ENCODE measurements at places on chromosomes 5 and 9.
A peak's percentile ranks its signal among the peaks of the same experiment; 100 is the strongest.

DNA sequence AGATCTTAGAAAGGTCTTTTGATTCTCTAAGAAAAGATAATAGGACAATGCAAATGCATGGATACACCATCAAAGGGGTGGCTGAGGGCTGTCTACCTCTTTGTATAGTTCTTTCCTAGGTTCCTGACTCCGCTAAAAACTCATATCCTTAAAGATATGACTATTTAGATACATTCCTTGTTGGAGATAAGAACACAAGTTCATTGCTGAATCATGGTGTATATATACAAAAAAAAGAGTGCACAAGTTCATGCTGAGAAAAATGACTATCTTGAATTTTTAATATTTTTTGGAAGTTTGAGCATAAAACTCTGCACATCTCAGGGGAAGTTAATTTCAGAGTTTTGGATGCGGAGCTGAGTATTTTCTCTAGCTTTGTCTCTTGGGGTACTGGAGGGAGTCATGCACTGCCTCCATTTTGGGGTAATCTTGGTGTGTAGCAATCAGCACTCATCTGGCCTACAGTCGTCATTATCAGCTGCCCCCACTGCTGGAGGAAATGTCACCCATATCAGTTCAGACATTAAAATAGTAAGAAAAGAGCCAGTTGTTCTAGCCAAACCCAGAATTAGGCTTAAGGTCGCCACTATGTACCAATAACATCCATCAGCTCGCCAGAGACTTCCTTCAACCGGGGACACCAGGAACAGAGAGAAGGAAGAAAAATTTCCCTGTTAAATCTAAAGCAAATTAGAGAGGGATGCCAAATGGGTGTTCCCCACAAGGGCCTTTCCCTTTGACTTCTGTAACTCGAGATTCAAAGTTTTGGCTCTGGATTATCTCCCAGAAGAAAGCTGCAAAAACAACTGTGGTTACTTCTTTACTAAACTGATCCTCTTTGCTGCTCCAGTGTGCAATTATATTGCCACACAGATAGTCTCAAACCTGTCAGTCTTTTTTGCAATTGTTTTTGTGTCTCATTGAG, 49.0 kb downstream of the PTTG1 start:
- DNase-seq: peak; percentile 52

GRCh38 chr9:76756268-76756640, 8.0 kb upstream of the PCA3 start:
- DNase-seq: peak; percentile 19

DNA sequence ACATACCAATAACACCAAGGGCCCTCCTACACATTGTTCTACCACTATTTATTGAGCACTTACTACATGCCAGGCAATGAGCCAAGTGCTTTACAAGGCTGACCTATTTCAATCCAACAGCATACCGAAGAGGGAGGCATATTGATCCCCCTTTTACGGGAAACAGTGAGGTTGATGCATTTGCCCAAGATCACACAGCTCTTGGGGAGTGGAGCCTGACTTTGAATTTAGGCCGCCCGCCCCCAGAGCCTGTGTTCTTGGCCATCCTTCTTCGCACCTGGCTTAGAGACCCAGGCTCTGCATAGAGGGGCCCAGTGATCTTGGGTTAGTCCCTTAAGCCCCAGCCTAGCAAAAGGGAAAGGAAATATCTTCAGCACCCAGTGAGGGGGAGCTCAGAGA, 158.1 kb upstream of the IER5L start:
- DNase-seq: peak; percentile 74

- no peak for DNase-seq
These were observed 72.7 kb downstream of the KCNN2 start for GRCh38 chr5:114434396-114435219.

GRCh38 chr5:88226881-88227450, 41.7 kb downstream of the TMEM161B start:
- DNase-seq: no peak

DNA sequence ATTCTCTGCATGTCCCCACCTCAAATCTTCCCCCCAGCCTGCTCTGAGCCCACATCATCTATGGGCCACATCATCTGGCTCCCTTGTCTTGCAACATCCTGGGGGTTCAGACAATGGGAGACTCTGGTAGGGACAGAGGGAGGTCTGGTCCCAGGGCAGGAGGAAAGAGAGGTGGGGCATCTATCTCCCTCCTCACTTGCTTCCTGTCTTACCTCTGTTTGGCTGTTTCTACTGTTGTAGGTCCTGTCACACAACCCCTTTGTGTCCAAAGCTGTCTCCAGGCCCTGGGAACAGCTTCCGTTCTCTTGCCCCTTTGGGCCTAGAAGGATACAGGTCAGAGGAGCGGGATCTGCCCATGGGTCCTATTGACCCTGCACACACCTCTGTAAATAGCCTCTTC, 227.2 kb downstream of the NSG2 start:
- DNase-seq: no peak

- no peak for DNase-seq
These were observed 160.7 kb downstream of the KCTD16 start for GRCh38 chr5:144331361-144331760.

DNA sequence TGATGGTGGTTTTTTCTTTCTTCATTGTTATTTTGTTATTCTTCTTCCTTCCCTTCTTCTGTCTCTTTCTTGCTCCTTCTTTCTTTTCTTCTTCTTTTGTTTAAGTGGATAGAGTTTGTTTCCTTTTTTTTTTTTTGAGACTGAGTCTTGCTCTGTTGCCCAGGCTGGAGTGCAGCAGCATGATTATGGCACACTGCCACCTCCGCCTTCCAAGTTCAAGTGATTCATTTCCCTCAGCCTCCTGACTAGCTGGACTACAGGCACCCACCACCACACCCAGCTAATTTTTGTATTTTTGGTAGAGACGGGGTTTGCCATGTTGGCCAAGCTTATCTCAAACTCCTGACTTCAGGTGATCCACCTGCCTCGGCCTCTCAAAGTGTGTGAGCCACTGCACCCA, 40.3 kb downstream of the JAK2 start:
- no peak for DNase-seq

GRCh38 chr9:130366888-130367550, 77.7 kb upstream of the ASS1 start:
- DNase-seq: no peak

DNA sequence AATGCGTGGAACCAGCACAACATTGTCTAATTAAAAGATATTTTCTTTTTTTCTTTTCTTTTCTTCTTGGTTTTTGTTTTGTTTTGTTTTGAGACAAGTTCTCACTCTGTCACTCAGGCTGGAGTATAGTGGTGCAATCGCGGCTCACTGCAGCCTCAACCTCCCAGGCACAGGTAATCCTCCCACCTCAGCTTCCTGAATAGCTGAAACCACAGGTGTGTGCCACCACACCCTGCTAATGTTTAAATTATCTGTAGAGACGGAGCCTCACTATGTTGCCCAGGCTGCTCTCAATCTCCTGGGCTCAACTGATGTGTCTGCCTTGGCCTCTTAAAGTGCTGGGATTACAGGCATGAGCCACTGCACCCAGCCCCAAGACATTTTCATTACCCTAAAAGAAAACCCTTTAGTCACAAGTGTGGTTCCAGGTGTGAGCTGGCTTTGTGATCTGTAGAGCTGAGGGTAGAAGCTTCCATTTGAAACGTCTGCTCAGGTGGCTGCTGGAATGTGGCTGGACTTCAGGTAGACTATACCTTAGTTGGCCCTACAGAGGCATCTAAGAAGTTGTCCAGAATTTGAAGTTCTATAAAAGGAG, 19.1 kb upstream of the NEK6 start:
- DNase-seq: no peak

- DNase-seq: no peak
These were observed 3.3 kb upstream of the PBX3 start for GRCh38 chr9:125743682-125744428.

- no peak for DNase-seq
These were observed 187.4 kb upstream of the SLC24A2 start for GRCh38 chr9:19976226-19976625.

GRCh38 chr9:83065233-83065632, 2.3 kb upstream of the RASEF start:
- no peak for DNase-seq

GRCh38 chr9:69090946-69091345, 55.4 kb downstream of the FXN start:
- no peak for DNase-seq

GRCh38 chr5:93596310-93596675, 13.3 kb downstream of the NR2F1 start:
- DNase-seq: no peak

- no peak for DNase-seq
These were observed 591.6 kb upstream of the SGCD start for GRCh38 chr5:155735388-155735787.

DNA sequence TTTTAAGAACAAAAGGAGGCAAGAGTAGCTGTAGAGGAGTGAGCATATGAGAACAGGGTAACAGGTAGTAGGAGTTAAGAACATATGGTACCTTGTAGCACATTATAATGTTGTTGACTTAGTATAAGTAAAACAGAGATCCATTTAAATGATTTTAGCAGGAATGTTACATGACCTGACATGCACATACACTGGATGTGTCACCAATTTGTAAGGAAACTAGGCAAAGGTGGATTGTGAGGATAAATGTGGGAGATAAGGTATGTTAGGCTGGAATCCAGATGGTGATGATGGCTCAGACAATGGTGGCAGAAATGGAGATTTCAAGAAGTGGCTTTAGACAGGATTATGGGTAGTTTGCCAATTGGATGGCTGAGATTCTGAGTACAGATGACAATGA, 443.1 kb upstream of the DAB2 start:
- no peak for DNase-seq

DNA sequence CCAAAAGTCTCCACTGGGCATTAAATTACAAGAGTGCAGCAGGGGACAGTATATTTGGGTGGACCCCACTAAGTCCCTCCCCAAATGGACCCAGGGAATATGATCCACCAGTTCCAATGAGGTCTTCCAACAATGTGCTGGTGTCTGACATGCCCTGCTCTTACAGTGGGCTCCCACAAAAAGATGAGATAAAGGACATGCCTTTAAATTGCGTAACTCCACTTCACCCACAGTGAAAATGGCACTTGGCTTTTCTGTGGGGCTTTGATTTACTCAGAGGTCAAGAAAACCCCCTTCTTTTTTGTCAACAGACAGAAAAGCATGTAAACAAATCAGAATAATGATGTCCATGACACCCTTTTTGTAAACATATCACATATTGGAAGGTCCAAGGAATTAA, 336.5 kb downstream of the EBF1 start:
- DNase-seq: no peak

DNA sequence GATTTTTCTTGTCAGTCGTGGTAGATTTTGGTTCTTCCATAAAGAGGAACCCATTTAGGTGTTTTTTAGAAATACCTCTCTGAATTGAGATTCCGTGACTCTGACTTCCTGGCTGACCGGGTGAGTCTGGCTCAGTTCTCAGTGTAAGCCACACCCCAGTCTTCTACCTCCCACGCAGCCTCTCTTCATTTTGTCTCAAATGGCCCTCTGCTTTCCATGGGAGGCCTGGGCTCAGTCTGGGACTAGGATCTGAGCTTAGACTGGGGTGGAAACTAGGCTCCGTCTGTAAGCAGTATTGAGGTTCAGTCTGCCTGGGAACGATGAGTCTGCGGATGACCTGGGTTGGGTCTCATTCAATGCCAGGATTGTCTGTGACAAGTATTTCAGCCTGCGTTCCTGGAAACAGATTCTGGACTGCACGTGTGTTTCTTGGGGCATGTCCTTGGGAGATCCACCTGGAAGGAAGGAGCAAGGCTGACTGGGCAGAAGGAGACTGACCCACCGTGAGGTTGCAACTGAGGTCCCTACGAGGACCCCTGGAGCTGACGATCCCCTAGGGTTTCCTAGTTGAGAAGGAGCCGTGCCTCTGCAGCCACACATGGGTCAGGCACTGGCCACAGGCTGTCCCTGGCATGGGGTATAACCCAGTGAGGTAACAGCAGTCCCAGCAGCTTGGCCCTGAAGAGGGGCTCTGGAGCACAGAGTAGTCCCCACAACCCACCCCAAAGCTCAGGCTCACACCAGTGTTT, 12.4 kb upstream of the CRB2 start:
- no peak for DNase-seq

DNA sequence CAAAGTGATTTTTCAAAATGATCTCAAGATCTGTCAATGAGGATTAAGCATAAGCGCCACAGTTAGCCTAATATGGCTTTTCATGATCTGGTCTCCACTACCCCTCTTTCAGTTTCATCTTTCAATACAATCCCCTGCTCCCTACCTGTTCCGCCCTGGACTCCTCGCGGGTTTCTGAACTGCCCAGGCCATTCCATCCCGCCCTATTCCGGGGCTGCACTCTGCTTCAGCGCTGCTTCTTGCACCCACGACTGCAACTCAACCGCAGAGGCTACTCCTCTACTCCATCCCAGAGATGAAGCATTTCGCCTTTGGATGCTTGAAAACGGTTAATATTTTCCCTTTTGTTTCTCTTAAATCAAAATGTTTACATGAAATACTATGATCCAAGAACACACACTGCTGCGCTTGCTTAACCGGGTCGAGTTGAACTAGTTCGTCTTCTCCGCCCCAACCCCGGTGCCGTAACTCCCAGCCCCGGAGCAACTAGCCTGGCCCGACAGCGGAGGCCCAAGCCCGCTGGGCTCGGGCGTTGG, 716 bp upstream of the OTULIN start:
- DNase-seq: no peak

DNA sequence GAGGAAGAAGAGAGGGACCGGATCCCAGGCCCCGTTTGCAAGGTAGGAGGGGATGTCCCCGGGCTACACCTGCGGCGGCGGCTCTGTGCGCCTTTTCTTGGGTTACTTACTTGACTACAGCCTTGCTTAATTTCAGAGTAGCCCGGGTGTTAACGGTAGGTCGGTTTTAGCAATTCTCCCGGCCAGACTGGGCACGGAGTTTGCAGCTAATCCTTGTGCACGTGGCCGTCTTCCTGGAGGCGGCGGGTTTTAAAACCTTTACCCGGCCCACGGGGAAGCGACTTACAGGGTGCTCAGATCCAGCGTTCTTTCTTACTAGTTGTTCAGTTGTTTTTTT, 313 bp downstream of the BRIX1 start:
- DNase-seq: no peak

DNA sequence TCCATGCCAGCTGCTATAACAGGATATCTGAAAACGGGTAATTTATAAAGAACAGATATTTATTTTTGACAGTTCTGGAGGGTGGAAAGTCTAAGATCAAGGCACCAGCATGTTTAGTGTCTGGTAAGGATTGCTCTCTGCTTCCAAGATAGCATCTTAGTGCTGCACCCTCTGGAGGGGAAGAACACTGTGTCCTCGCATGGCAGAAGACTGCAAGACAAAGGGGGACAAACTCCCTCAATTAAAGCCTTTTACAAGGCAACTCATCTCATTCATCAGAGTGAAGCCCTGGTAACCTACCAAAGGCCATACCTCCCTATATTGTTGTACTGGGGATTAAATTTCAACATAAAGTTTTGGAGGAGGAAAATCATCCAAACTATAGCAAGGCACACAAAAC, 298.9 kb upstream of the EDIL3 start:
- no peak for DNase-seq

All from astrocyte of the spinal cord (primary cell).